ENCODE measurements at places on chromosomes 13 and 19.
A peak's percentile ranks its signal among the peaks of the same experiment; 100 is the strongest.

- DNase-seq, result peak; percentile 88
These were observed 5.1 kb downstream of the DOT1L start for GRCh38 chr19:2168619-2169424.

- DNase-seq, result no peak
These were observed 133.9 kb upstream of the ARGLU1 start for GRCh38 chr13:106701771-106702341.

- no peak for DNase-seq
These were observed 2.4 kb upstream of the ACTL9 start for GRCh38 chr19:8700956-8701355.

DNA sequence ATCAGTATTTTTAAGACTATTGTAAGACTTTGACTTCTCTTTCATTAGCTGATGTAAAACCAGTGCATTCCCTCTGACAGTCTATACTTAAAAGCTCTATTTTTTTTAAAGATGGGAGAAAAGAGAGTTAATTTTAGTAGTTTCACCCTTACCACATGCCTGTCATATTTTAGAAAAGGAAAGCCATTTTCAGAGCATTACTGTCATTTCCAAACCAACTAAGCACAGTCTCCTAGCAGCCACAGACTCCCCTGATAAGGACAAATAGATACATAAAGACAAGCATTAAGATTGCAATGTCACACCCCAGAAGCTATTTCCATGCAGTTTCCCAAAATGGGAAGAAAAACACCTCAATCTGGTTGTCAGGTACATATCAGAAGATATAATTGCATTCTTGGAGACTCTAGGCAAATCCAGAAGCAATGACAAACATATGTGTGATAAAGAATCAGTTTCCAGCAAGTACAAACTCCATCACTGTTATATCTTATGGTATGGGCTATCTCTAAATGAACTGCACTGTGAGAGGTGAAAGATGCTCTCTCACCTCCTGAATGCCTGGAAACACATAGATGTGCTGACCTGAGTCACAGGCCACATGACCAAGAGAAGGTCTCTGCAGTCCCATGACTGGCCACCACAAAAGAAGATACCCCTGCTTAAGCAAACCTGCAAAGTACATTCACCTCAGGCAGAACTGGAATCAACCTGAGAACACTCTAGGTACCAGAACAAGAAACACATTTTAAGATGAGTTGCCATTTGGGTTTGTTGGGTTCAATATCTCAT, 303.3 kb downstream of the POU4F1 start:
- no peak for DNase-seq

DNA sequence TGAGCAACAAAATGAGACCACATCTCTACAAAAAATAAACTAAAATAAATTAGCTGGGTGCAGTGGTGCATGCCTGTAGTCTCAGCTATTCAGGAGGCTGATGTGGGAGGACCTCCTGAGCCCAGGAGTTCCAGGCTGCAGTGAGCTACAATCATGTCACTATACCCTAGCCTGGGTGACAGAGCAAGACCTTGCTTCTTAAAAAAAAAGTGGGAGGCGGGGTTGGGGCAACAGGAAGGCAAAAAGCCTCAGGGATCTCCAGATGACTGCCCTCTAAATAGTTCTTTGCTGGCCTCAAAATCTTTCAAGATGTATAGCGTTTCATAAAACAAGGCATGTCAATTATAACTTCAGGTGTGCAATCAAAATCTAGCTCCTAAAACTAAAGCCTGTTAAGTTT, 18.5 kb downstream of the CEACAM8 start:
- DNase-seq, result no peak

DNA sequence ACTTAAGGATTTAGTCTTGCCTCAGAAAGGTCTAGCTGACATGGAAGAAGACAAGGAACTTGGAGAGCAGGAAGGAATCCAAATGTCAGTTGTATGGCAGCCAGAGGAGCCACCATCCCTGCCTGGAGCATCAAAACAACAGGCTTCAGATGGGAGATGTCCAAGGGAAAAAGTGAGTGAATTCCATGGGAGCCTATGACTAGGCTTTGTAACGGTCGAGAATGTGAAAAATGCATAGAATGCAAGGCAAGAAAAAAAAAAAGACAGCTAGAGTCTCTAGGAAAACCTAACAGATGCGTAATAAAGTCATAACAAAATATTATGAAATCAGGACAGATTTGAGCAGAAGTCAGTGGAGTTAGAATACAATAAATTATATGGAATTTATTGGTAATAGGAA, 183.7 kb upstream of the LSM14A start:
- no peak for DNase-seq

- no peak for DNase-seq
These were observed 1273.3 kb upstream of the ATXN8OS start for GRCh38 chr13:68834375-68834774.

DNA sequence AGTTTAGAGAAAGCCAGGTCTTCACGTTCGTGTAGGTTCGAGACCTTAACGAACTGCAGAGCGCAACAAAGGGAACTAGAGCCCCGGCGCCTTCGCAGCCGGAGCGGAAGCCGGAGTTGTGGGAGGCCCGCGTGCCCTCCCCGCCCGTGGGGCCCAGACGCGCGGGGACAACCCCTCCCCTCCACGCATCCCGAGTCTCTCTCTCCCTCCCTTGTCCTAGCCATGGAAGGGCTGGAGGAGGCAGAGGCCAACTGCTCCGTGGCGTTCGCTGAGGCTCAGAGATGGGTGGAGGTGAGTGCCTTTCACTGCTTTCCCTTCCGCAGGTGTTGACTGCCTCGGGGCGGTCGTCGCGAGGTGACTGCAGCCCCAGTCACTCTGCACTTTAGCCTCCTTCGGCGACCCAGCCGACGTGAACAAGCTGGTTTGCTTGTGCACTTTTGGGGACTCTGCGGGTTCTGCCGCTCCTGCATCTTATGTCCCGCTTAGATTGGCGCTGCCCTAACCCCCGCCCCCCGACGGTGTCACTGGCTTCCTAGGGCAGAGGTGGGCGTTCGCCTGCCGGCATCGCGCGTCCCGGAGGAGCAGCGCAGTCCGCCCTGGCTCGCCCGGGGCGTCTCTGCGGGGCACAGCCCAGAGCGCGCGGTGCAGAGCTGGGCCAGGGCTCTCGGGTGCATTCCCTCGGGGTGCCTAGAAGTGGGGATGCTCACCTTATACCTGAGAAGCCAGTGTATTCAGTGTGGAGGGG, 478 bp downstream of the LMO7 start:
- DNase-seq, result peak; percentile 50

GRCh38 chr19:39419003-39419402, 6.5 kb downstream of the PLEKHG2 start:
- no peak for DNase-seq

- DNase-seq, result no peak
These were observed 8.9 kb downstream of the FLT1 start for GRCh38 chr13:28485996-28486543.

- no peak for DNase-seq
These were observed 1348.5 kb downstream of the PCDH9 start for GRCh38 chr13:65881561-65882155.

- no peak for DNase-seq
These were observed 111.2 kb downstream of the KCNRG start for GRCh38 chr13:50126263-50126992.

GRCh38 chr19:12778017-12778904, 2.9 kb upstream of the HOOK2 start:
- DNase-seq, result no peak

DNA sequence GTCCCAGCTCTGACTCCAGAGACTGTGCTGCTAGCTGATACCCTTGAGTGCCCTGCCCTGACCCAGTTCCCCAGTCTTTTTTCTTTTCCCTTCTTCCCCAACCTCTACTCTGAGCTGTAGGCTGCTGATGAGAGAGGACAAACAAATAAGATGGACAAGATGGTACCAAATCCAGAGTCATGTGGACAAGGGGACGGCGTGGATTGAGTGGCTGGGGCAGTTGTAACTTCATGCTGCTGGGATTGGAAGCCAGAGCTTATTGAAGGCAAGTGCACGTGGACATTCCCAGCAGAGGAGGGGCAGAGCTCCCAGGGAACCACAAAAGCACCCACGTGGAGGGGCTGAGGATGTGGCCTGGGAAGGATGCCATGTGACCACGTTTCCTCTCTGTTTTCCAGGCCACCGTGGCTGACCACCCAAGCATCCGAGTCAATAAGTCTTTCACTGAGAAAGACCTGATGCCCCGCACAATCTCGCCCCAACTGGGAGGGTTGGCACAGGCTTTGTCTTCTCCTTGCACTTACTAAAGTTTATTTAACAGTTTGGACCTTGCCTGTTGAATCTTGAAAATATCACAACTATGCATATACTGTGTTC, 323.3 kb upstream of the ZNF507 start:
- DNase-seq, result no peak

DNA sequence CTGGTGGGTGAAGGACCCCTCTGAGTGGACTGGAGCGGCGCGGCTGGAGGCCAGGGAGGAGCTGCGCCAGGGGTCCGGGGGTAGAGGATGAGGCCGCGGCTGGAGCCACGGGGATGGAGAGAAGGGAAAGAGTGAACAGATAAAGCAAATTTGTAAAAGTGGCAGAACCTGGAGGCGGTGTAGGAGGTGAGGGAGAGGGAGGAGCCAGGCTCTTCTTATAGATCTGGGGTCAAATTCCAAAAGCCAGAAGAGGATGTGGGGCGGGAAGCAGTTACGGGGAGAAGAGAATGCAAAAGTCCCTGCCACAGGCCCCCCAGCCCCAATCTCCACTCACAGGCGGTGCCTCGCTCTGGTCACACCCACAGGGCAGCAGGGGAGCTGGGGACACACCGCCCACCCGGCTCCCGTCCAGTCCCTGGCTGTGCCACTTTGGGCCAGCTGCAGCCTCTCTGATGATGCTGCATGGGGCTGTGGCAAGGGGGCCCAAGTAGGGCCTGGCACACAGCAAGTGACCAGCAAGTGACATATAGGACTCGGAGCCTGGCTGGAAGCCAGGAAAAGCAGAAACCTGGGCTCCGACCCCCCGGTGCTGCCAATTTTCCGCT, 11.1 kb downstream of the LRRC4B start:
- DNase-seq, result no peak

DNA sequence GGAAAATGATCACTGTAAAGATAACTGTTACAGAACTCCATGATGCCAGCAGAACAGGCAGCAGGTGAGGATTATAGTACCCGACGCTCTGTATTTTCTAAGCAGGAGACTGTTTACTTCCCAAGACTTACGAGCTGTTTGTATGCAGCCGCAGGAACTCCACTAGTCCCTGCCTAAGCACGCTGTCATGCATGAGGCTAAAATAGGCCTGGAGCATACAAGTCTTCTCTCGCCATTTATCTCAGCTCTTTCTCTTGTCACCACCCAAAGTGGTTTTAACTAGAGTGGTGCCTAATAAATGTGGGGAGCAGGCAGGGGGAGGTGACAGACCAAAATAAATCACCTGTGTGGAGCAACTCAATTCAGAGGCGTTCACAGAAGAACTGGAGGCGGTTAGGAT, 175.8 kb downstream of the TDRD3 start:
- no peak for DNase-seq

DNA sequence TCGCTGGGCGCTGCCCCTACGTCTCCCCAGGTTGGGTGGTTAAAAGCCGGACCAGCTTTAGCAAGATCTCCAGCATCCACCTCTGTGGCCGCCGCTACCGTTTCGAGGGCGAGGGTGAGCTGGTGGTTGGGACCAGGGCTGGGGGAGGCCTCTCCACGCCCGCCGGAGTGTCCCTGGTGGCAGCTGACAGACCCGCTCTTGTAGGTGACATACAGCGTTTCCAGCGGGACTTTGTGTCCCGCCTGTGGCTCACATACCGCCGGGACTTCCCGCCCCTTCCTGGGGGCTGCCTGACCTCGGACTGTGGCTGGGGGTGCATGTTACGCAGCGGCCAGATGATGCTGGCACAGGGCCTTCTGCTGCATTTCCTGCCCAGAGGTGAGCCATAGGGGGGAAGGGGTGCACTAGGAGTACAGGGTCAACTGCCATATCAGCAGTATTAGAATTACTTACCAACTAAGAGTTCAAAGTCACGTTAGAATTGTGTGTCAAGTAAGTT, 1.1 kb downstream of the ATG4D start:
- no peak for DNase-seq

DNA sequence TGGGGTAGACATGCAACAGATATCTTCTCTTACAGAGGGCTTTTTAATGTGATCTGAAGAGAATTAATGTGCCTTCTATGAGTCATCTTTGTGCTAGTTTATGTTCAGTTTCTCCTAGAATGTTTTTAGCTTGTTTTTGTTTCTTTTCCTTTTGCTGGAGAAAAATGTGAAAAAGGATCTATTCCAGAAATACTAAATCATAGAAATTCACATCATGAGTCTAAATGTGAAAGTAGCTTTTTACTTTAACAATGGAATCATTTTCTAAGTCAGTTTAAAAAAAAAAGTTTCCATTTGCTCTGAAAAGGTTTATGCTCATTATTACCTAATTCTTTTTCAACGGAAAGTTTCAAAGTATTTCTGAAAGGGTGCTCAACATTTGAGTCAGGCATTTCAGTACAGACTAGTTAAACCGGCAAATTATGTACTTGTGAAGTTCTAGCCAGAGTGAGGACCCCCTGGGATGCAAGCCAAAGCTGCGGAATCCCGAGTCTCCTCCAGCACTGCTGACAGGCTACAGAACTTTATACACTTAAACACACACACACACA, 72.9 kb downstream of the SPATA13 start:
- no peak for DNase-seq

- DNase-seq, result no peak
These were observed 151.5 kb upstream of the RXFP2 start for GRCh38 chr13:31587698-31588266.

- DNase-seq, result peak; percentile 75
These were observed 12.8 kb downstream of the POLR2E start for GRCh38 chr19:1082165-1082927.

- DNase-seq, result no peak
These were observed 502.8 kb downstream of the COG6 start for GRCh38 chr13:40158218-40158617.

- DNase-seq, result no peak
These were observed 8.6 kb upstream of the POMP start for GRCh38 chr13:28650284-28650683.

DNA sequence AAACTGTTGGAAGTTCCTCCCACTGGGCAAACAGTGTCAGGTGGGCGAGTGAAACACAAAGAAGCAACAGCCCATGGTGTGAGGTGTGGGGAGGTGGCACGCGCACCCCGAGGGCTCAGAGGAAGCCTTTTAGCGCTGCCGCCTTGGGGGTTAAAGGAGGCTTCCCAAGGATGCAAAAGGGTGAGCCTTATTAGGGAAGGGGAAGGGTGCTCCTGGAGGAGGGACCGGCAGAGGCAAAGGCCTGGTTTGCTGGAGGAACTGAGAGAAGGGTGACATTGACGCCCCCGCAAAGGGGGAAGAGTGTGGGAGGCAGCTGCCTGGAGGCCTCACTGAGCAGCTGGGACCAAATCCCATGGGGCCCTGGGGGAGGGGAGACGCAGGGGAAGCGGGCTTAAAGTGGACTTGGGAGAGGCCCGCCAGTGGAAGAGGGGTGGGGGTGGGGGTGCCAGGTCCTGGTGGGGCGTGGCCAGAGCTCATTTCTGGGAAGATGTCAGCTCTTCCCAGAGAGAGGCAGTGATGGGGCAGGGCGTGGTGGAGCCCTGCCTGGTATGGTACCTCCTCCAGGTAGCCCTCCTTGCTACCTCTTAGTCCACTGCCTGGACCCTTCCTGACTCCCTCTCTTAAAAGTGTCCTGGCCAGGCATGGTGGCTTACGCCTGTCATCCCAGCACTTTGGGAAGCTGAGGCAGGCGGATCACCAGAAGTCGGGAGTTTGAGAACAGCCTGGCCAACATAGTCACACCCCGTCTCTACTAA, 12.0 kb upstream of the FCHO1 start:
- DNase-seq, result no peak

- no peak for DNase-seq
These were observed 334.6 kb downstream of the MYO16 start for GRCh38 chr13:108963846-108964600.

Measured in activated CD4-positive, CD25-positive, alpha-beta regulatory T cell treated with anti-CD3 and anti-CD28 coated beads, Interleukin-2, amount 50 U/mL, for 72 hours (primary cell).